ENCODE measurements at places on chromosomes 7 and 10.

- no peak for DNase-seq
Measured at GRCh38 chr7:36096460-36097095, 56.5 kb upstream of the EEPD1 start.

DNA sequence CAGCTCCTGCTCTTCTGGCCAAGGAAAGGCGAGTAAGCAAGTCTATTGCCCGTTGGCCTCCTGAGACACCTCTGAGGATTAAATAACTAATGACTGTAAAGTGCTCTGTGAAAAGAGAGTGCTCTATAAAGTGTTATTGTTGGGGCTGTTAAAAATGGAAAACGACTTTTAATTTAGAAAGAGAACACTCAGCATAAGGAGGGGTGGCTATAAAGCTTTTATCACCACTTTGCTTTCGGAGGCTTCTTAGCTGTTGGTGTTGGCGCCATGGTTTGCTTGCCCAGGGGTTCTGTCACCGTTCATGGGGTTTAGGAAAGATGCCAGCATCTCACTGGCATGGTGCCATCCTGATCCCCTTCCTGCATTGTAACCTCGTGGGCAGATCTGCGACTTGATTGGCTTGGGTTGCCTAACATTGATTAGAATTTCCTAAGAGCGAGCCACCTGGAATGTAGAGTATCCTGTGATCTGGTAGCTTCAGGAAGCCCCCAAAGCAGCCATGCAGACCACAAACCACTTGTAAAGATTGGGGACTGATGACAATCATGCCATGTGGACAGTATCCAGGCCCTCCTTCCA, 509.9 kb downstream of the LRMDA start:
- no peak for DNase-seq

DNA sequence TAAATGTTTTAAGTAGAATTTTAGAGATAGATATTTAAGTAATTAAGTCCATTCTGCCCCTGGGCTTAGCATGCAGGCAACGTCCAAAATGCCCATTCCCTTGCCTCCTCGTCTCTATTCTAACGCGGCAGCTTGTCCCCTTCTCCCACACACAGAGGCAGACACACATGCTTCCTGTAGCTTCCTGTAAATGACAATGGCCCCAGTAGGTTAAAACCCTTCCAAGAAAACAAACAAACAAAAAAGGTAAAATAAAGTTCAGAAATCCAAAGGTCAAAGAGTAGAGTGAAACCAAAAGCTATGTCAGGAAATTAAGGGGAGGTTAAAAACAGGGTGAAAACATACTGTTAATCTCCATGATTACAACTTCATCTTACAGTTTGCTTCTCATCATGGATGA, 857.6 kb downstream of the GATA3 start:
- DNase-seq, result no peak

DNA sequence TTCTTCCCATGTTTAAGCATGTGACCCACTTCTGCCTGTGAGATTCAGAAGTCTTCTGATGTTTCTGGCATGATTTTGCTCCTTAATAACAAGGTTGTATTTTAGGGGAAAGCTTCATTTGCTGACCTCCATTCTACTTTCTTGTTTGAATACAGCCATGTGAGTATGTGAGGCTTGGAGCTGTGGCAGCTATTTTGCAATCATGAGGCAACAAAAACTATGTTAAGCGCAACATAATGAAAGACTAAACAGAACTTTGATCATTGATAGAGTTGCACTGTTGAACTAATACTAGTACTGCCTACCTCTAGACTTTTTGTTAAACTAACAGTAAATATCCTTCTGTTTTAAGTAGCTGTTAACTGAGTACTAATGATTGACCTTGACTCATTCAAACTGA, 203.8 kb upstream of the FAM3C start:
- no peak for DNase-seq

- DNase-seq, result peak; percentile 39
Measured at GRCh38 chr10:23432639-23433038, 6.2 kb upstream of the OTUD1 start.

- no peak for DNase-seq
Measured at GRCh38 chr7:569071-569855, 49.6 kb upstream of the PDGFA start.

DNA sequence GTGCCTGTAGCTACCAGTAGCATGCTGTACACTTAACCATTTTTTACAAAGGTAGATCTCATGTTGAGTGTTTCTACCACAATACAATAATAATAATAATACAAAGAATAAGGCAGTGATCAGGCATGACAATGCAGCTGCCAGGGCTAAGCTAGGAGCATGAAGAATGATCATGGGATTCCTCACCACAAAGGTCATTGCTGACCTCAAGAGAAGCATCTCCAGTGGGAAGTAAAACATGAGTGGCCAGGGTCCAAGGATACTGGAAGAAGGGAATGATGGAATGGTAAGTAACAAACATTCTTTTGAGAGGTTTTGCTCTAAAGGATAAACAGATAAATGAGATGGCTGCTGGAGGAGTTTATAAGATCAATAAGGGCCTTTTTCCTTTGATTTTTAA, 591.1 kb downstream of the TNS3 start:
- peak; percentile 22 for DNase-seq

DNA sequence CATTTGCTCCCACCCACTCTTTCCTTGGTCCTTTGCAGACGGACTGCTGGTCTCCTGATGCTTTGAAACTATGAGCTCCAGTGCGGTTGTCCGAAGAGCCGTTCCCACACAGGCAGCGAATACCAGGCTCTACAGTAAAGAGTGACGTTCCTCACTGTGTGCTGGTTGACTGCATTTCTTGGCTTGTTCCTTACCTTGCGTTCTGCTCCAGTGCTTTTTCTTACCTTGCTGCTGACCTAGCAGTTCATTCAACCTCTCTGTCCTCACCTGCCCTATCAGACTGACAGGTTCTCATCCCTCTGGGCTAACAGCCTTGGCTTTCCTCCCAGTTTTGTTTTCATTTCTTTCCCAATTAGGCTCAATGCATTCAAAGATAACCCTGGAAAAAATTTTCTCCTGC, 214.8 kb downstream of the TMEM178B start:
- no peak for DNase-seq

- DNase-seq, result no peak
Measured at GRCh38 chr10:13247246-13247645, 13.1 kb upstream of the UCMA start.

- DNase-seq, result no peak
Measured at GRCh38 chr7:108293149-108293612, 163.0 kb upstream of the LAMB4 start.

- no peak for DNase-seq
Measured at GRCh38 chr7:150444674-150445365, 5.6 kb upstream of the GIMAP8 start.

DNA sequence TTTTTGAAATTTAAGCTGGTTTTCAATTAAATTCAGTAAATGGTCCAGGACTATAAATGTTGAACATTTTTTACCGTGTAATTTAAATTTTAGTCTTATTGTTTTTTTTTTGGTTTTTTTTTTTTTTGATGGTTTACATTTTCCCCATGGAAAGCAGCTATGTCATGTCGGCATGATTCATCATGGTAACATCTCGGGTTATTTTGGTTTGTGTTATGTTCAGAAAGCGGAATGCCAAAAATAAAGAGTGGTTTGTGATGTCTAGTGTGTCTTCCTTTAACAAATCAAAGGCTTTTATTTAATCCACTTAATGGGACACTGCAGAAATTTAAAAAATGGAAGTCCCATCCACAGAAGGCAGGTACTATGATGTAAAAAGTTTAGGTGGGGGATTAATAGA, 58.5 kb downstream of the TRUB1 start:
- peak; percentile 63 for DNase-seq

GRCh38 chr7:44853391-44853790, 5.5 kb upstream of the H2AZ2 start:
- DNase-seq, result no peak

GRCh38 chr7:104010052-104010909, 20.8 kb upstream of the RELN start:
- no peak for DNase-seq

DNA sequence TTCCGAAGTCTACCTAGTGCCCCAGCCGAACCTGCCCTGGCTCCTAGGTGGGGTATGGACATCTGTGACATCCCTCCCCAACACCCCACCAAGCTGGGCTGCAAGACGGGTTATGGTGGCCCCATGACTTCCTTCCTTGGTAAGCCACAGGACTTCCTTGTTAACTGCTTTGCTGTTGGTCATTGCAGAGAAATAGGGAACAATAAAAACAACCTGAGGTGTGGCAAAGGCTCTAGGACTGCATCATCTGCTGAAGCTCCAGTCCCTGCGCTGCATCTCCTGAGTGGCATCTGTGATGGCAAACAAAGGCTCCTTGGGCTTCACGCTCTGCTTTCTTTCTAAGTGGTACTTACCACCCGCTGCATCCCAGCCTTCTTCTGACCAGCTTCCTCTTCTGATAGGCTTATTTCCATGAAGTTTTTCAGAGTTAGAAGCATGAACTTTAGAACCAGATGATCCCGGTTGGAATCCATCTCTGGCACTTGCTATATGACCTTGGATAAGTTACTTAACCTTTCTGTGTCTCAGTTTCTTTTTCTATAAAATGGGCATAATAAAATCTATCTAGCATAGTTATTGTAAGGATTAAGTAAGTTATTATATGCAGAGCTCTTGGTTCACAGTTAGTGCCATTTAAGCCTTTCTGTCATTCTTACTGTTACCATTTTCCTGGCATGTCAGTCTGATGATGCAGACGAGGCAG, 216.8 kb downstream of the RPS24 start:
- DNase-seq, result no peak

GRCh38 chr10:22550732-22551131, 163.6 kb downstream of the PIP4K2A start:
- DNase-seq, result peak; percentile 33

DNA sequence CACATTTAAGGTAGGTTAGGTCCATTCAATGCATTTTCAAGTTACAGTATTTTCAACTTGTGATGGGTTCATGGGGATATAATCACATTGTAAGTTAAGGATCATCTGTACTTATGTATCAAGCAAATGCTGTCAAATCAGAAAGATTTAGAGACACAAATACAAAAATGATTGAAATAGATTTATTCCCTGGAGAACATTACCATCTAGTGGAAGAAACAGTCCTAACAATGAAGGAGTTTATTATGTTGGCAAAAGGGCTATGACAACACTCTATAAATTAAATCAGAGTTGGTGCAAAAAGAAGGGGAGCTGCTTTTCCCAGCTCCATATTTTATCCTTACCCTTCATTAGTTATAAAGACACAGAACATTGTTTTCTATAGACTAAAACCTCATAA, 69.0 kb downstream of the PRSS58 start:
- no peak for DNase-seq

DNA sequence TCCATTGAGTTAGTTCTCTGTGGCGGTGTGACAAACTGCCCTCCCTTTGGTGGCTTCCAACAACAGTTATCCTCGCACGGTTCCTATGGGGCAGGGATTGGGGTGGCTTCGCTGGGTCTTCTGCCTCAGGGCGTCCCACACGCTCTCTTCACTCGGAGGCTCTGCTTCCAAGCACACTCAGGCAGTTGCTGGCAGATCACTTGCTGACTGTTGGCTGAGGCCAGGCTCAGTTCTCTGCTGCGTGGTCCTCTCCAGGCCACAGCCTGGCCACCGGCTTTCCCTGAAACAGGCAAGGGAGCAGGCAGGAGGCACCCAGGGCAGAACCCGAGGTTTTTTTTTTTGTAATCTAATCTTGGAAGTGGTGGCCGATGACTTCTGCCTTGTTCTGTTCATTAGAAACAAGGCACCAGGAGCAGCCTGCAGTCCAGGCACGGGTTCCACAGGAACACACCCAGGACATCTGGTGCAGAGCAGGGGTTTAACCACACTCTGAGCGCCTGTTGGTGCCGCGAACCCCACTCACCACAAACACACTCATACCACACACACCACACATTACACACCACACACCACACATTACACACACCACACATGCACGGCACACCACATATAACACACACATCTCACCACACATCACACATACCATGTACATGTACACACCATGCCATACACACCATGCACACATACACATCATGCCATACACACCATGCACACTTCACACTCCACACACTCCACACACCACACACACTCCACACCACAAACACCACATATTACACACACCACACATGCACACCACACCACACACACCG, 112.2 kb downstream of the PTPN20 start:
- DNase-seq, result no peak

- no peak for DNase-seq
Measured at GRCh38 chr10:35781643-35782035, 139.5 kb upstream of the FZD8 start.

- DNase-seq, result peak; percentile 44
Measured at GRCh38 chr7:45881759-45882464, 6.4 kb upstream of the IGFBP1 start.
